ENCODE measurements at places on chromosomes 1 and 21. TPM values are rescaled to one million over a fixed set of nuclear protein-coding genes. Genes with fewer than 3 reads are reported as not detected.

Gene LORICRIN
- total RNA-seq, result not detected

- H3K4me1 ChIP-seq, result peaks cover 43% of the 10 kb centered on the region
- no peaks in the 10 kb centered on the region for H3K27me3 ChIP-seq
- no peak overlapping the region for H3K27ac ChIP-seq
- H3K4me3 ChIP-seq, result no peak overlapping the region
Observed at GRCh38 chr1:235014756-235015155, 113.9 kb downstream of the TOMM20 start.

Gene XPR1
- 35.2 TPM for total RNA-seq

Gene CCDC17
- total RNA-seq, result 3.8 TPM

- peaks cover 20% of the 10 kb centered on the region for H3K36me3 ChIP-seq
- peak overlapping the region; percentile 77 for H3K4me3 ChIP-seq
- peaks cover 11% of the 10 kb centered on the region for H3K4me1 ChIP-seq
- H3K27ac ChIP-seq, result peak overlapping the region; percentile 57
- peak; percentile 56 for DNase-seq
Observed at GRCh38 chr1:151047925-151048644, 534 bp downstream of the C1orf56 start.

DNA sequence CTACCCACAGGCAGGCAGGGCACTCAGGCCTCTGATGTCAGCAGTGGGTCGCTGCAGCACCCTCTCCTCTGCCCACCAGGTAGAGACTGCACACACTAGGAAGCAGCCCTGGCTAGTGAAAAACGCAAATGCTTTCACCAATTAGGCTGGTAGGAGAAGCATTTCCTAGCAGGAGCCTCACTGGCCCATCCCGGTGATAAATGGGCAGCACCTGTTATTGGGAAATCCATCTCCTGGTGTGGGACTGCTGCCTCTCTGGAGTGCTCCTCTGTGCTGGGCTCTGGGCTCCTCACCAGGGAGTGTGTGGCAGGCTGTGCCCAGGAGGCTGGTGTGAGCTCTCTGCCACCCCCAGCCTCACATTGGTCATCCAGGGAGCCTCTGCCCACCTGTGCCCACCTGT is 28.6 kb downstream of the LRP8 start:
- no peak for DNase-seq
- no peak overlapping the region for H3K4me3 ChIP-seq
- H3K27ac ChIP-seq, result no peak overlapping the region
- H3K27me3 ChIP-seq, result no peaks in the 10 kb centered on the region
- peaks cover 16% of the 10 kb centered on the region for H3K4me1 ChIP-seq
- no peaks in the 10 kb centered on the region for H3K36me3 ChIP-seq

DNA sequence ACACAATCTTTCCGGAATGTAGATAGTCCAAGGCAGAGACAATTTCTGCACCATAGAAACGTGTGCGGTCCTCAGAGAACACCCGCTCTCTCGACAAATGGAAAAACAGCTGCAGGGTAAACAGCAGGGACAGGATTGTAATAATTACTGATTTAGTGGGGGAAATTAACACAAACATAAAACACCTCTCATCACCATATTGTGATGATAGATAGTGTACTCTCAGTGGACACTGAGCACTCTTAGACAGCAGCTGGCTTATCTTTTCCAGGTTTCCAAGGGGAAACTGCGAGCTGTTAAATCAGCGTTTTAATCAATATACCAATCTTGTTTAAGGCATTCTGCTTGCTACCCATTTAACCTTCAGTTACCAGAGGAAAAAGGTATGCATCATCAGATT is 277.1 kb downstream of the AKT3 start:
- H3K4me1 ChIP-seq, result peaks cover 4% of the 10 kb centered on the region
- no peak overlapping the region for H3K4me3 ChIP-seq
- H3K27ac ChIP-seq, result no peak overlapping the region
- H3K27me3 ChIP-seq, result no peaks in the 10 kb centered on the region

GRCh38 chr1:152182431-152182830 is 23.4 kb upstream of the RPTN start:
- no peaks in the 10 kb centered on the region for H3K36me3 ChIP-seq
- H3K27me3 ChIP-seq, result no peaks in the 10 kb centered on the region
- H3K27ac ChIP-seq, result peak overlapping the region; percentile 11

Gene CD1E
- total RNA-seq, result not detected

GRCh38 chr1:46442317-46443161 is 47.1 kb upstream of the DMBX1 start:
- H3K36me3 ChIP-seq, result no peaks in the 10 kb centered on the region
- DNase-seq, result peak; percentile 67
- peaks cover 33% of the 10 kb centered on the region for H3K27me3 ChIP-seq

DNA sequence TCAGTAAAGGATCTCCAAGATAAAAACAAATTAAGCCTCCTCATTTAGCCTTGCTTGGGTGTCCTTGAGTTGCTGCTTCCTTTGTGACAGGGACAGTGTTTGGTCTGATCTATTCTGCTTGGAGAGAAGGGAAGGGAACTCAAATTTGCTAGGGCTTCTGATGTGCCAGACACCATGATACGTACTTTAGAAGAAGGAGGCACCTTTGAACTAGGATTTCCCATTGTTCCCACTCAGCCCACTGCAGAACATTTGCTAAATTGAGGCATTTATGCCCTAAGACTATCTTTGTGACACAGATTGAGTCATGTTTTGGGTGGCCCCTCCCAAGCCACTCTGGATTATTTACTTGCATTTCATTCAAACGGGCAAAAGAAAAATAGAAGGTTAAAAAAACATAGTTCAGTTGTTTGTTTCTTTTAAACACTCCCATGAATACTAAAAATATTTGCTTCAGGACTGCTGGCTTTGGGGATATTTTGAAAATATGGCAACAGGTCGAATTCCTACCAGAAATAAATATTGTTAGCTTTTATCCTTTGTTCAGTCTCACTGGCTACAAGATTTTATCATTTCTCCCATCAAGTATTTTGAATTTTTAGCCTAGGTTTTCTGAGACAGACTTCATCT is 81.9 kb upstream of the WLS start:
- DNase-seq, result no peak
- H3K36me3 ChIP-seq, result no peaks in the 10 kb centered on the region
- H3K27me3 ChIP-seq, result peaks cover 5% of the 10 kb centered on the region

GRCh38 chr1:177561436-177561835 is 390.7 kb downstream of the BRINP2 start:
- H3K27ac ChIP-seq, result no peak overlapping the region
- H3K4me3 ChIP-seq, result no peak overlapping the region
- H3K36me3 ChIP-seq, result no peaks in the 10 kb centered on the region
- DNase-seq, result no peak

DNA sequence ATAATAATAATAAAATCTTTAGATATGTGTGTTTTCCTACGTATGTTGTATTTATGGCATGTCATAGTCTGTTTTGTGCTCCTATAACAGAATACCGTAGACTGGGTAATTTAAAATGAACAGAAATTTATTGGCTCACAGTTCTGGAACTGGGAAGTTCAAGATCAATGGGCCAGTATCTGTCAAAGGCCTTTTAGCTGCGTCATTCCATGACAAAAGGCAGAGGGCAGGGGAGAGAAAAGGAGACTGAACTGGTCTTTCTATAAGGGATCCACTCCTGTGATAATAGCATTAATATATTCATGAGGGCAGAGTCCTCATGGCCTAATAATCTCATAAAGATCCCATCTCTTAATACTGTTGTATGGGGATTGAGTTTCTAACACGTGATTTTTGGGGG is 7.1 kb upstream of the SFT2D2 start:
- no peaks in the 10 kb centered on the region for H3K36me3 ChIP-seq
- no peaks in the 10 kb centered on the region for H3K27me3 ChIP-seq
- no peak for DNase-seq
- H3K4me1 ChIP-seq, result no peaks in the 10 kb centered on the region
- H3K27ac ChIP-seq, result no peak overlapping the region

DNA sequence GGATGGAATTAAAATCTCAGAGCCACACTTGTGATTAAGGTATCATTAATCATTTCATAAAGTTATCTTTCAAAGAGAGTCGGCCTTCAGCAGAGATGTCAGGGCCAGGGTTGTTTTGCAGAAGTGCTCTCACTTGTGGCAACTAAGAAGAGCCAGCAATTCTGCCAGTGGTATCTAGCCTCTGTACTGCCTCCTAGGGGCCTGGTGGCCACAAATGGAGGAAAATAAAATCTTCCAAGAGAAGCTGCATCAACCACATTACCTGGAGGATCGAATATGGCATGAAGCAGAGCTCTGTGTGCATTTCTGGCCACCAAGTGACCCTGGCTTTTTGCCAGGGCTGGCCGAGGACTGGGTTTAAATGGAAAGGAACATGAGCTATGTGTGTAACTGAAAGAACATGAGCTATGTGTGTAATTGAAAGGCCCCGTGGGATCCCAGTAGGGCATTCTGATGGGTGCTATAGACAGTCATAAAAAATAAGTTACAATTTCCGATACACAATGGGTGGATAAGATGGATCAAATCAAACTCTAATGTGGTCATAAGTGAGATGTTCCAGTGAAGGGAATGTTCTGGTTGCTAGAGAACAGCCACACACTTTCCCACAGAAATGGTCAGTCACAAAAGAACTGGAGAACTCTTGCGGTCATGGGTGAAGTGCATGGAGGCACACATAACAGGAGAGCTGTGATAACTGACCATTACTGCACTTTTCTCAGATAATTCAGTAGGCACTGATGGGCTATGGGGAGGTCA is 335.8 kb downstream of the CAMTA1 start:
- H3K36me3 ChIP-seq, result no peaks in the 10 kb centered on the region
- no peaks in the 10 kb centered on the region for H3K27me3 ChIP-seq

All from astrocyte (in vitro differentiated cells and primary cell).